ENCODE measurements at places on chromosomes 5 and 9.

- no peak for DNase-seq
Observed at GRCh38 chr9:24899463-24899862, 353.8 kb upstream of the IZUMO3 start.

GRCh38 chr5:1975406-1975715 is 92.6 kb upstream of the IRX4 start:
- no peak for DNase-seq

- peak; percentile 38 for DNase-seq
Observed at GRCh38 chr9:99105152-99106043, 485 bp downstream of the TGFBR1 start.

GRCh38 chr5:45796959-45797553 is 100.9 kb upstream of the HCN1 start:
- no peak for DNase-seq

- no peak for DNase-seq
Observed at GRCh38 chr5:56567278-56567677, 248.1 kb upstream of the MAP3K1 start.

- peak; percentile 14 for DNase-seq
Observed at GRCh38 chr5:138077064-138077696, 6.7 kb upstream of the WNT8A start.

DNA sequence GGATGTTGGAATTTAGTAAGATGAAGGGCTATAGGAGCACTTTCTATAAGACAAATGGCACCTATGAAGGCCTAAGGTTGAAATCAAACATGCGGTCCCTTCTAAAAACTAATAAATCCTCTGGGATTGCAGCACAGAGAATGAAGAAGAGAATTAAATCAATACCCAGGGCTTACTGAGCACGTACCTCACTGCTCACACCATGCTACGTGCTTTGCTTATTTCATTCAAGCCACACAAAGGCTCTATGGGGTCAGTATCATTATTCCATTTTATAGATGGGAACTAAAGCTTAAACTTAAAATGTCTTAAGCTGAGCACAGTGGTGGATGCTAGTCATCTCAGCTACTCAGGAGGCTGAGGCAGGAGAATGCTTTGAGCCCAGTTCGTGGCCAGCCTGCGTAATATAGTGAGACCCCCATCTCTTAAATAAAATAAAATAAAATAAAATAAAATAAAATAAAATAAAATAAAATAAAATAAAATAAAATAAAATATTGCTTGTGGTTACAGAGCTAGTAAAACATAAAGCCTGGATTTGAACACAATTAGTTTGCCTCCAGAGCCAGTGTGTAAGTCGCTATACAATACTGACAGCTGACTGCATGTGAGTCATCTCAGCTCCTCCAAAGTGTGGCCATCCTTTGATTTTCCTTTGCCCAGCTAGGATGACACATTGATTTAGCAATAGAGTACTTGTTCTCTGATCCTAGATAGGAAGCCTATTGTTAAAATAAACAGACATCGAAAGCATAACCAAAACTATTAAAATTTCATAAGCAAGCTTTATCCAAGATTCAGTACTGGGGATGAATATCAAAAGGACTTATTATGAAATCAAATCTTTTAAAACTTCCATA is 20.9 kb upstream of the DPYSL3 start:
- no peak for DNase-seq

DNA sequence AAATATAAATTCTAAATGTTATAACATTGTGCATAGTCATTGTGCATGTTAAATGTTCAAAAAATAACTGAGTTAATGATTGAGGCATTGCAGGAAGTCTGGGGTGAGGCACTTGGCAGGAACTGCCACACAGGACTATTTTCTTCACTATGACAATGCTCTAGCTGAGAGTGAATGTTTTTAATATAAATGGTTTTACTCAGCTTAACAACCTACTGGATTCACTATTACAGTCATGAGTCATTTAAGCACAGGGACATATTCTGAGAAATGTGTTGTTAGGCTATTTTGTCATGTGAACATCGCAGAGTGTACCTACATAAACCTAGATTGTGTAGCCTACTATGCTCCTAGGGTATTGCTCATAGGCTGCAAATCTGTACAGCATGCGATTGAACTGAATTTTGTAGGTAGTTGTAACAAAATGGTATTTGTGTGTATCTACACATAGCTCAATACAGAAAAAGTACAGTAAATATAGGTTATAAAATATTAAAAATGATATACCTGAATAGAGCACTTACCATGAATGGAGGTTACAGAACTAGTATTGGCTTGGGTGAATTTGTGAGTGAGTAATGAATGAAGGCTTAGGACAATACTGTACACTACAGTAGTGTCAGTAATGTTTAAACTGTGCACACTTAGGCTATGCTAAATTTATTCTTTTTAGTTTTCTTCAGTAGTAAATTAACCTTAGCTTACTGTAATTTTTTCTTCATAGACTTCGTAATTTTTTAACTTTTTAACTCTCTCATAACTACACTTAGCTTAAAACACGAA is 346.1 kb upstream of the PTGER4 start:
- DNase-seq, result no peak

GRCh38 chr9:86368871-86369521 is 14.8 kb upstream of the TUT7 start:
- no peak for DNase-seq

DNA sequence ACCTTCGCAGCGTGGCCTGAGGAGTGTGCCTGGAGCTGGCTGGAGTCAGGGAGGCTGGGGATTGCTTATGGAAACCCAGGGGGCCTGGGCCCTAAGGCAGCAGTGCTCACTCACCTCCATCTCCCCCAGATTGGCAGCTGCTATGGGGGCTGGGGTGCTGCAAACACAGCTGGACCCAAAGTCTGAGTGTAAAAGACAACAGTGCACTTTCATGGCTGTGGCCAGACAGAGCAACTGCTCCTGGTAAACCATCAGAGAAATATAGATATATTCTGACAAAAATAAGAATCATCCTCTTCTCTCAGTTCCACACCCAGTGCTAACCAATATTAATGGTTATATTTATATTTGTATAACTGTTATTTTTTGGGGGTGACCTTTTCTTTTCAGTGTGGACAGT is 123.9 kb downstream of the TENT4A start:
- DNase-seq, result no peak

Data from stimulated activated CD8-positive, alpha-beta memory T cell treated with anti-CD3 and anti-CD28 coated beads, Interleukin-2, amount 100 ng/mL, for 48 hours (primary cell).